ENCODE measurements at places on chromosomes 2 and 18.

DNA sequence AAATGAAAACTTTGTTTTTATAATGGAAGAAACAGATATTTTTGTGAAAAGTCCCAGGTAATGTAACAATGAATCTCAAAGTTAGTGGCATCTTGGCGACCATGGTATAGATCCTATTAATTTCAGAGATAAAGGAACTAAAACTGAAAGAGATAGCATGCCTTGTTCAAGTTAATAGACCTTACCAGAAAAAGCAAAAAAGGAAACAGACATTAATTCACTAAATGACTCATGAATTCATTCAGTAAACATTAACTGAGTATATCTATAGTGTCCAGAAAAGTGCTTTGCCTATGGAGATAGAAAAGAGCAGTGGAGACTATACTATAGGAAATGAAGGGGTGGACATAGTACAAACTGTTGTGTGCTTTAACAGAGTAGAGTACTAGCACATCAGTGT is 763.3 kb downstream of the TRIB2 start:
- DNase-seq: no peak

GRCh38 chr2:30030361-30030760 is 109.0 kb upstream of the ALK start:
- no peak for DNase-seq

DNA sequence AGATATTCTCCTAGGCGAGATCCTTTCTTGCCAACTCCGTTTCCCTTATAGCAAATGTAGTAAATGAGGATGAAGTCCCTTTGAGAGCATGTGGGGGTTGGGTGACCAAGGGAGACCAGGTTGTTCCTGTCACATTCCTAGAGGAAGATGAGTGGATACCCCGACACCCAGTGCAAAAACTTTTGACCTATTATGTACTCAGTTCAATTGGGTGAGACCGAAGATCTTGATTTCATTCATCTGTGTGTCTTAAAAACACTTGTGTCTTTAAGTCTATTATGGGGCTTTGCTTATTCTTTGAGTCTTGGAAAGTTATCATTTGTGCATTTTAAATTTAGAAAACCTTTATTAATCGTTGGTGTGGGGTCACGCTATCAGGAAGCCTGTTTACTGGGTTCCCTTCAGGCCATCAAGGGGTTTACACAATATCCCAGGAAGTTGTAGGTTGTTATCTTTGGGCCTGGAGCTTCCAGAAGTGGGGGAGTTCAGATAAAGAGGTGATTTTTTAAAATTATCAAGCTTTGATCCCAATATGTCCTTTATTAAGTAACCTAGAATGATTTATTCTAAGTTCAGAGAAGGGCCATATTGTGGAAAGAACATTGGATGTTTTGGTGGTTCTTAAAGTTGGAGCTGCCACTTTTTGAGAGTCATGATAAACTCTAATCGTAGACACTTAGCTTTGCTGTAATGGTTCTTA is 2.8 kb downstream of the RHOB start:
- no peak for DNase-seq

- DNase-seq: no peak
Observed at GRCh38 chr2:110842048-110842447, 109.7 kb downstream of the ACOXL start.

GRCh38 chr2:96197546-96198255 is 10.9 kb downstream of the STARD7 start:
- no peak for DNase-seq

- DNase-seq: no peak
Observed at GRCh38 chr2:14632133-14632936, at the start of gene LRATD1. Gene LRATD1 (plus strand): TSS chr2:14632717. CDS start chr2:14633980, 1,263 bp downstream.

- DNase-seq: no peak
Observed at GRCh38 chr2:148534416-148535204, 109.9 kb upstream of the EPC2 start.

- DNase-seq: no peak
Observed at GRCh38 chr2:102143450-102143985, 972 bp downstream of the IL1R1 start.

DNA sequence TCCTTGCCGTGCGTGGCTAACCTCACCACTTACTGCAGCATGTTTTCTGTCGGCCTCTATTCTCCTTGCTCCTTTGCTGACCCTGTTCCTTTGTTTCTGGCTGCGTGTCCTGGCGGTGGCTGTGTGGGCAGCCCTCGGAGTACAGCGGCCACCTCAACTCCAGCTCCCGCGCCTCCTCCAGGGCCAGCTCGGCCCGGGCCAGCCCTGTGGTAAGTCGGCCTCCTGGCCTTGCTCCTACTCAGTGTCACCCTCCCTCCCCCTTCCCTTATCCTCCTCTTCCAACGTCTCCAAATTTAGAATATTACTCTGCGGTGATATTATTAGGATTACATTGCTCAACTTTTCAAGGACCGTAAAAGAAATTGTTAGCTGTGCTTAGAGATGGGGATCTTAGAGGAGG is 59.5 kb upstream of the RBM44 start:
- no peak for DNase-seq

DNA sequence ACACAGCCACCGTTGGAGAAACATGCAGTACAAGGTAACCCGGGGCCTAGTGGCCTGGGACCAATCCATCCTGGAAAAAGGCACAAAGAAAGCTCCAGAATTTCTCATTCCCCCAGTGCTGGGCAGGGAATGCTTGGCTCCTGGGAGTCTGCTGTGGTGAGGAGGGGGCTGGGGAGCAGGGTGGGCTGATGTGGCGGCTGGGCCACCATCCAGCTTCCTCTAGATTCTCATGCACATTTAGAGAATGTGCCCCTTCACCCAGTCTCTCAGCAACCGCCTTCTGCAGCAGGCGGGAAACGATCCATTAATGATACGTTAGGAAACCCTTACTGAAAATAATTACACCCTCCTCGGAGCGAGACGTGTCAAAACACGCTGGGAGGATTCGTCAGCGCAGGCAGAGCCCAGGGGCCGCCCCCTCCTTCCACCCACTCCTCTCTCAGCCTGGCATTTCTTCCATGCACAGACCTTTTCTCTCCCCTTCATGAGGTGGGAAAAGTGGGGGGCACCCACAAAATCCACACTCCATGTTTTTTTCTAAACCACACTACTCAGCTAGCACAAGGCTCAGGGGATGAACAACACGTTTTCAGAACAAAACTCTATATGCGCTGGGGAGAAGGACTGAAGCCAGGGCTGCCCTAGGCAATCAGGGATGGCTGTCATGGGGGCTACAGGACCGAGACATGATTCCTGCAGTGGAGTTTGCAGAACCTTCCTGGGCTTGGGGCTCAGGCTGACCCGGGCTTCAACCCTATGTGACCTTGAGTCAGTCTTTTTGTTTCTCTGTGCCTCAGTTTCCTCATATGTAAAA is 56.1 kb upstream of the SMAD7 start:
- DNase-seq: no peak

DNA sequence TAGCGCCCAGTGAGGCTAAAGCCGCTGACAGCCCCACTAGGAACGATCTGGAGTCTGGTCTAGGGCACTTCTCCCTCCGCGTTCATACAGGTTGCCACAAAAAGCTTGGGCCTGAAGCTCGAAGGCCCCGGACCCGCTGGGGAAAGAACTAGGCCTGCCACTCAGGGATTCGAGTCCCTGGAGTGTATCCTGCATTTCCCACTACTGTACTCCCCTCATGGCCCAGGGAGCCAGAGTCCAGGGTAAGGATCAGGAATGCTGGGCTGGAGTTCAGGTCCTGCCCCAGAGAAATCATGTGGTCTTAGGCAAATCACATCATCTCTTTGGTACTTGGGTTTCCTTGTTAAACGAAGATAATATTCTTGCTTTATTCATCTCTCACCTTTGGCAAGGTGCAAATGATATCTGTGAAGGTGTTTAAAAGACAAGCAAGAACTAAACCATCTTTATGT is 1.4 kb upstream of the ZFP36L2 start:
- DNase-seq: no peak

GRCh38 chr2:170026361-170026760 is 151.6 kb upstream of the MYO3B start:
- no peak for DNase-seq

DNA sequence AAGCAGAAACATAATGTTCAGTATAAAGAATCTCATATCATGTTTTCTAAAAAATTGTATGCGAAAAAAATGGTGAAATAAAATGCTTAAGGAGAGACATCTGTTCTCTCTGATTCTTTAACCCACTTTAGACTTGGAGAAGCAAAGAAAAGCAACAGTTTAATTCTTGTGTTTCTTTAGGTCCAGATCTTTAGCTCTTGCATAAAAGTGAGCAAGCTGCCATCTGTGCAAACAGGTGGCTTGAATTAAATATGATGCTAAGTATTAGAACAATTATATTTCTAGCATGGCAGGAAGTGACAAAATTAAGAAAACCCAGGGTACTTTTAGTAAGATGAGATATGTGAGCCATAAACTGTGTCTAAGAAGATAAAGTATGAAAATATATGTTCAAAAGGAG is 1038.3 kb downstream of the DPP10 start:
- DNase-seq: no peak

- no peak for DNase-seq
Observed at GRCh38 chr2:154193246-154193645, 321.5 kb downstream of the GALNT13 start.

- no peak for DNase-seq
Observed at GRCh38 chr2:150674283-150674682, 186.8 kb upstream of the RND3 start.

GRCh38 chr2:57973621-57974186 is 72.9 kb upstream of the VRK2 start:
- DNase-seq: no peak

DNA sequence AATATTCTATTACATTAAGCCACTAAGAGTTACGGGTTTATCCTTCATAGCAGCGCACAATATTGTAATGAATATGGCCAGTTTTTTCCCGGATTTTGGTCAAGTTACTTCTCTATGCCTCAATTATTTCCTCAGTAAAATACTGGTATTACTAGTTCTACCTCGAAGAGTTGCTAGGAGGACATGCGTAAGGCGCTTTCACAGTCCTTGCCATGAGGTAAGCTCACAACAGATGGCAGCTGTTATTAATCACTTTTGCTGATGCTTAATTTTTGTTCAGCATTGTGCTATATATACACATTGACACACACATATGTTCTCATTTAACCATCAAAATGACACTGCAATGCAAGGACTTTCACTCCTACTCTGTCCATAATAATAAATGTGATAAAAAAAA is 101.5 kb downstream of the SCG2 start:
- DNase-seq: no peak

- no peak for DNase-seq
Observed at GRCh38 chr18:44693030-44693784, 12.5 kb downstream of the SETBP1 start.

DNA sequence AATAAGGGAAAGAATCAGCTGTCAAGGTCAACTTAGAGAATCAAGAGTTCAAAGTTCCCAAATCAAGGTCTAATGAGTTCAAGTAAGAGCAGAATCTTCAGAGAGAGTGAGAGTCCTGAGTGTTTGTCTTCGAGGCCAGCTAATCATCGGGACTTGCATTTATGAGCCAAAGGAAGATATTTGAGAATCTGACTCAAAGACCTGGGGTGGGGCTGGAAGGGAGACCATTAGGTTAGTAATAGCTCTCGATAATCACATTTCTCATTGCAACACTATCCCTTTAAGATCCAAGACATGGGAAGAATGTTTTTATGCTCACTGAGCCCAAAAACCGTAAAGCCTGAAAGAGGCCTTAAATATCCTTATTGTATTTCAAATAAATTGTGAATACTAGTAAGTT is 72.0 kb upstream of the FSHR start:
- DNase-seq: no peak

DNA sequence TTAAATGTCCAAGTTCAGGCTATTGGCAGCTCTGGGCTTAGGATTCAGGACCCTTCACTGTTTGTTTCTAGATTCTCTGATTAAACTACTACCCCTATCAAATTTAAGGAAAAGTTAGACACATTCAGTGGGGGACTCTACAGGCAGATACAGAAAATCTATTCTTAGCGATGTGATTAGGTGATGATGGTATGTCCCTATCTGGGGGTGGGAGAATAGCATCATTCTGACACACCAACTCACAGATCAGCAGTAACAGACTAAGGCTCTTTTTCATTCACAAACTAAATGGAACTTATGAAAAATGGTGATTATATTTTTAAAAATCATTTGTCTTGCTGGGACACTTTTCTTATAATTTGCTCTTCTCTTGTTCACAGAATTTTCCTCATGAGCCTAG is 232.9 kb upstream of the CDH2 start:
- DNase-seq: no peak

DNA sequence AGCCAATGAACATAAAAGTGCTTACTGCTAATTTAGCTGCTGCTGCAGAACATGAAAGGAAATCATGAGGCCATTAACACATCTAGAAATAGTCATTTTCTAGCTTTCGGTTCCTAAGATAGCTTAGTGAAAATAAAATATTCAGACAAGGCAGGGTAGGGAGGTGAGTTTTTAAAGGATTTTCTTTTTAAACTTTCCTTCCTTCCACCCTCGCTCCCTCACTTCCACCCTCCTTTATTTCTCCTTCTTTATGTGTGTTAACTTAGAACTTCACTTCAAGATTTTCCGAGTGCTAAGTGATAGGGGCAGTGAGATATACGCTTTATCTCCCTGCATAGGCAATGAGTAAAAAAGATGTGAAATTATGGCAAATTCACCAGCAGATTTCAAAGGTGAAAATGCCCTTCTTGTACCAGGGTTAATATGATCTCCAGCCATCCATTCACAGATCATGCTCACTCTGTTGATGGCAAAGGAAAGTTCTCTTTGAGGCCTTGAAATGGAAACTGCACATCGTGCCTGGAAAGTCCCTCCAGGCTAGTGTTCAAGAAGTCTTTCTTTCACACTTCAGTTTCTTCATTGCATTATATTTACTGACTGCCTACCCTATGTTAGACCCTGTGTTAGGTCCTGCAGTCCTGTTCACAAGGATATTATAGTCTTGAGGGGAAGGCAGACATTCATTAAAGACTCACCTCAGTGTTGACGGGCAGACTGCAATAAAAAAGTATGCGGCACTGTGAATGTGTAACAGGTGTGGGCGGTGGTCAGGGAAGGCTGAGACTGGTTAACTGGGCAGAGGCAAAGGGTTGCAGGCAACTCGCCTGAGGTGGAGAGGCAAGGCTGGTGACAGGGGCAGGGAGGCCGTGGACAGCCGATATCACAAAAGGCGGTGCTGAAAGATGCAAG is 200.8 kb downstream of the PLCL1 start:
- no peak for DNase-seq

DNA sequence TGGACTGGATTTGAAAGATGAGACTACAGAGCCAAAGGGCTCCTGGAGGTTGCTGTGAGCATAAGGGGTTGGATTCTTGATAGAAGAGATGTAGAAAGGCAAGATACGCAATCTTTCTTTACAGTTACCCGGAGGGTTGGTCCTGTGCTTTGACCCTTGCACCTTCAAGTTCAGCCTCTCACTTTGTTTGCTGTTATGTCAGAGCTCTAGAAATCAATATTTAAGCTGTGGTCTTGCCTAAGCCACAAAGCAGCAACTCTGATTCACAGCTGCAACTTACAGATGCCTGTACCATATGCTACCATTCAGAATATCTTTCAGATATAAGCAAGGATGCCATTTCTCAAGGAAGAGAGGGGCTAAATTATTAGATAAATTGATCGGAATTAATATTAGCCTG is 943.1 kb upstream of the LRRTM1 start:
- no peak for DNase-seq

GRCh38 chr2:39099870-39100728 is 20.8 kb downstream of the SOS1 start:
- peak; percentile 40 for DNase-seq

GRCh38 chr2:39839261-39839848 is 60.3 kb upstream of the THUMPD2 start:
- DNase-seq: no peak

GRCh38 chr2:175872721-175873120 is 129.3 kb downstream of the LNPK start:
- no peak for DNase-seq

GRCh38 chr2:86331384-86331783 is 6.0 kb downstream of the REEP1 start:
- DNase-seq: no peak

Measured in suppressor macrophage (primary cell).